ENCODE measurements at places on chromosomes 6 and 20.

DNA sequence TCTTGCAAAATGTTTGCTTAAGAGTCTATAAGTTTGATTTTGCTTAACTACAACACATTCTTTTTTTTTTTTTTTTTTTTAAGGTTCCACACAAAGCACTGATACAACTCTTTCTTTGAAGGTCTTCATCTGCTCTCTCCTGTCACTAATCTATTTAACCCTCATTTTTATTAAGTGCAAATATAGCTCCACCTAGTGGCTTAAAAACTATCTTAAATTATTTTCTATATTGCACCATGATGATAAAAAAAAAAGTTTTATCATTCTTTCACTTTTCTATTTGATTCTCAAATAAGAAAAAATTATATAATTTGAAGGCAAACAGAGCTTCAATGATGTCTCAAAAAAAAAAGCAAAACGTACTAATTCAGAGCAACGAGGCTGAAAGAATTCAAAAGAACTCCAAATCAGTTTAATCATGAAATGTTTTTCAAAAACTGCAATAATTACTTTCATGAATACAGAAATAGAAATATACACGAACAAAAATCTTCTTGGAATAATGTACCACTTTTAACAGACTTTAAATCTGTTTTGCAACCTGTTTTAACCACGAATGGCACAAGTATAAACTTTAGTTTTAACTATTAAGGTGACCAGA is 12.8 kb downstream of the ESF1 start:
- DNase-seq, result no peak

GRCh38 chr6:154301839-154302752 is 54.5 kb downstream of the IPCEF1 start:
- no peak for DNase-seq

DNA sequence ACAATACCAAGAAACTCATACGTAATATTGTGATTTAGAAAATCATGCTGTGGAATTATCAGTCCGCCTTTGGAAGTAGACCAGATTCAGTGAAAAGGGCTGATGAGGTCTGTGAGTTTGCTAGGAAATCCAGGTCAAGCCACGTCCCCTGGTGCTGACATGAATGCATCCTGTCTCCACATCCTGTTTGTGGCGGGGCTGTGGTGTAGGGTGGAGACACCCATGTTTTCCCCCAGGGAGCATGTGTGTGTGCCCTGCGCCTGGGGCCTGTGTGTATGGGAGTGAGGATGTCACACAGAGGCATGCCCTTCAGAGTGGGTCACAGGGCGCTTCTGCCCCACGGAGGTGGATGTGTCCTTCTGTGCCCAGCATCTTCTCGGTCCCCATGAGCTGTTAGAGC is 109.1 kb downstream of the SASH1 start:
- no peak for DNase-seq

DNA sequence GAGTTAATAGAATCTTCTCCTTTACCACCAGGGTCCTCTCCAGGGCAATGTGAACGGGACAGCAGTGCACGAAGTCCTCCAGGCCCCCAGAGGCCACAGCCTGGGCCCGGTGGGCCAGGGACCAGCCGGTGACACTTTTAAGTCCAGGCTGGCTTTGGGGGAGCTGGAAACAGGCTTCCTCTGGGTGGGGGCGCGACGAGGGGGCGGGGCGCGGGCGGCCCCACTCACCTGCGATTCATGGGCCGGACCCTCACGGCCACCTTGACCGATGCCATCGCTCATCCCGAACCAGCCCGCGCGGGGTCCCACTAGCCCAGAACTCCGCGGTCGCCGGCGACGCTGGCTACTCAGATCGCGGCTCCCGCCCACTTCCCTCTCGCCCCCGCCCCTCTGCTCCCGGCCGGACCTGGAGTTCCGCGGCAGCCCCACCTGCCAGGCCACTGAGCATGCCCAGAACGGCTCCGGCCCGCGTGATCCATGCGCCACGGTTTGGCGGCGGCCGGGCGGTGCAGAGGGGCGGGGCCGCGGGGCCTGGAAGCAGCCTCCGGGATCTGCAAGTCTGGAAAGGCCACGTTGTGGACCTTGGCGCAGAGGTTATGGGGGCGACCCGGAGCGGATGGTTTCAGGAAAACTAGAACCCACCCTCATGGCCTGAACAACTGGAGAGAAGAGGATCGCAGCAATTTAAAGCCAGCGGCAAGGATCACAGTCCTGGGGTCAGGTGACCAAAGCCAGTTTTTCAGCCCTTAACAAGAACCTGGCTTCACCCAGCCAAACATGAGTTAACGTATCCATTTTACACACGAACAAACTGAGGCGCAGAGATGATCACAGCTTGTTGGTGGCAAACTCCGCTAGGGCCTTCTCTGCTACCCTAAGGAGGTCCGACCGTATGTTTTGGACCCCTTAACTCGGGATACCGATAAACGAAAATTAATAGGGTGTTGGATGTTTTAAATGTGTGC is at the start of gene KIF16B:
Gene KIF16B (minus strand): TSS at position 448 of the 965 bp plus-strand sequence. CDS start 173 bp downstream, at position 275.
- peak; percentile 53 for DNase-seq

DNA sequence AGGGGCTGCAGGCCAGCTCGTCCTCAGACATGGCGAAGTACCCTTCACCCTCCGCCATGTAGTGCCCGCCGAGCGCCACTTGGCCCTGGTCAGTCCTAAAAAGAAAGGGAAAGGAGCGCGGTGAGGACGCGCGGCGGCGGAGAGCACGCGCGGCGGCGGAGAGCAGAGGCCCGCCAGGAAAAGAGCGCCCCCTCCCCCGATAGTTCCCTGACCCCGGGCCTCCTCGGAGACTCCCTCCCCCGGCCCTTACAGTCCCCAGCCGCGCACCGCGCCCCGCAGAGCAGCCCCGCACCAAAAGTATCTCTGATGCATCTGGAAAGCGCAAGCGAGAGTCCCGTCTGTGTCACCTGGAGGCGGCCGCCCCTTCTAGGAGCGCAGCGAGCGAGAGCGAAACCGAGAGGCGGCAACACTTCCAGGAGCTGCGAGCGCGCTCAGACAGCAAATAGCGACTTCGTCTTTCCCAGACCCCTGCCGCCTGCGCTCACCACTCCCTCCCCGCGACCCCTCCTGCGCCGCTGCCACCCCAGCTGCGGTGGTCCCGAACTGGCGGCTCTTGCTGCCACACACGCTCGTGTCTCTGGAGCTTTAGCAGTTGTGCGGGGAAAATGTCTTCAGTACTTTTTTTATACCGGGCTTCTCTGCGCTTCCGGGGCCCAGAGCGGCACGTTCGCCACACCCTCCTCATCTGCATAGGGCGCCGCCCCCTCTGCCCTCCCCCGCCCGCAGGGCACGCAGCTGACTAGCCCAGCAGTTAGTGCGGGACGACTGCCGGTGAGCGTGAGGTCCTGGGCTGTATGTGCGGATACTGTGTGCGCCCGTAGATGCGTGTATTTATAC is at the start of gene TENT5A:
Gene TENT5A (minus strand): TSS at position 598 of the 837 bp plus-strand sequence. CDS start 540 bp downstream, at position 58.
- DNase-seq, result peak; percentile 57

DNA sequence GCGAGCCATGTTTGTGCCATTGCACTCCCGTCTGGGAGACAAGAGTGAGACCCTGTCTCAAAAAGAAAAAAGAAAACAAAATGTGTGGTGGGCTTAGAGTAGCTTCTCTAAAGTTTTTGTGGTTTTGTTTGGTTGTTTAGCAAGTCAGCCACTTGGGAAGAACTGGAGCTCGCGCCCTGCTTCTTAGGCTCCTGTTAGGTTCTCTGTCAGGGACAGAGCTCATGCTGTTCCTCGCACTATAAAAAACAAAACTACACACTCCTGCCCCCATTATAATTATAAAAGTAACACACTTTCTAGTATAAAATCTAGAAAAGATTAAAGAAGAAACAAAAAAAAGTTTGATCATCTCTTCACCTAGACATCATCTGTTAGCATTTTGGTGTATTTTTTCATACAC is 33.0 kb downstream of the GMPR start:
- no peak for DNase-seq

GRCh38 chr6:166565084-166565967 is 21.2 kb downstream of the RAMACL start:
- DNase-seq, result no peak

DNA sequence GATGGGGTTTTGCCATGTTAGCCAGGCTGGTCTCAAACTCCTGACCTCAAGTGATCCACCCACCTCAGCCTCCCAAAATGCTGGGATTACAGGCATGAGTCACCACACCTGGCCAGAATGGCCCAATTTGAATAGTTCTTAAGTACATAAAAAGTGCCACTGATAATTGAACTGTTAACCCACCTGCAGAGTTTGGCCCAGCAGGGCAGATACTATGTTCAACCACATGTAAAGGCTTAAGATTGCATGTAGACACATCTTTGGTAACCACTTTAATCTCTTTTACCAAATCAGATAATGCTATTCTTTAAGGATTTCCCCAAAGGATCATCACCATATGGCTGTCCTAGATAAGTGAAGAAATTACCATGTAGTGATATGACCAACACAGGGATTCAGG is 21.3 kb upstream of the SGK1 start:
- DNase-seq, result no peak

DNA sequence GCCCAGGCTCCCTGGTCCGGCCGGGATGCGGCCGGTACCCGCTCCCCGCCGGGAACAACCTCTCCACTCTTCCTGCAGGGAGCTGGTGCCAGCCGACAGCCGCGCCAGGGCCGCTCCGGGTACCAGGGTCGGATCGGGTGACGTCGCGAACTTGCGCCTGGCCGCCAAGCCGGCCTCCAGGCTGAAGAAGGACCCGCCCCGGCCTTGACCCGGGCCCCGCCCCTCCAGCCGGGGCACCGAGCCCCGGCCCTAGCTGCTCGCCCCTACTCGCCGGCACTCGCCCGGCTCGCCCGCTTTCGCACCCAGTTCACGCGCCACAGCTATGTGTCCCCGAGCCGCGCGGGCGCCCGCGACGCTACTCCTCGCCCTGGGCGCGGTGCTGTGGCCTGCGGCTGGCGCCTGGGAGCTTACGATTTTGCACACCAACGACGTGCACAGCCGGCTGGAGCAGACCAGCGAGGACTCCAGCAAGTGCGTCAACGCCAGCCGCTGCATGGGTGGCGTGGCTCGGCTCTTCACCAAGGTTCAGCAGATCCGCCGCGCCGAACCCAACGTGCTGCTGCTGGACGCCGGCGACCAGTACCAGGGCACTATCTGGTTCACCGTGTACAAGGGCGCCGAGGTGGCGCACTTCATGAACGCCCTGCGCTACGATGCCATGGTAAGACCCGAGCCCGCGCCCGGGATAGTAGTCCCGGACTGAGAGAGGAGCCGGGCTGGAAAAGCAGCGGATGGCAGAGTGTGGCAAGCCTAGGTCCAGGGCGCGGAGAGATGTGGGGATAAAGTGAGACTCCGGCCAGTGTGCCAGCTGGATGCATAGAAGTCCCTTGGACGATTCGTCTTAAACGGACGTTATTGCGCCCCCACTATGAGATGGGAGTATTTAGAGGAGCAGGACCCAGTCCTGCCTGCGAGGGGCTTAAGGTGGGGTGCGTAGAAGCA is at the start of gene NT5E:
Gene NT5E (plus strand): TSS at position 266 of the 942 bp plus-strand sequence. CDS start 57 bp downstream, at position 323.
- no peak for DNase-seq

DNA sequence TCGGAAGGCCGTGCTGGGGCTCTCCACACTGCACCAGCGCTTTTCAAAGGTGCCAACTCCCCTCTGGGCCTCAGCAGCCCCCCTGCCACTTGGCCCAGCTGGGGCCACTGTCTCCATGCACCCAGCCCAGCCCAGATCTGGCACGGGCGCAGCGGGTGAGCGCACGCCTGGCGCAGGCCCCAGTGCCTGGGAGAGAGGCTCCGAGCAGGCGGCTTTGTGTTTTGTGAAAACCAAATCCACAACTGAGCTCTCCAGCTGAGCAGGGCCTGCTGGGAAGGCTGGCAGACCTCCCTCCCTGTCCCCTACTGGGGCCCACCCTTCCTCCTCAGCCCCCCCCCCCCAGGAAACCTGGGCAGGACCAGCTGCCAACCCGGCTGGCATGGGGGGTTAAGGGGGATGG is 17.0 kb downstream of the MDGA1 start:
- DNase-seq, result no peak

GRCh38 chr6:12241493-12242175 is 48.5 kb upstream of the EDN1 start:
- DNase-seq, result no peak

GRCh38 chr6:11744753-11745152 is 33.9 kb downstream of the ADTRP start:
- no peak for DNase-seq

GRCh38 chr20:8401556-8401955 is 269.5 kb downstream of the PLCB1 start:
- DNase-seq, result no peak

DNA sequence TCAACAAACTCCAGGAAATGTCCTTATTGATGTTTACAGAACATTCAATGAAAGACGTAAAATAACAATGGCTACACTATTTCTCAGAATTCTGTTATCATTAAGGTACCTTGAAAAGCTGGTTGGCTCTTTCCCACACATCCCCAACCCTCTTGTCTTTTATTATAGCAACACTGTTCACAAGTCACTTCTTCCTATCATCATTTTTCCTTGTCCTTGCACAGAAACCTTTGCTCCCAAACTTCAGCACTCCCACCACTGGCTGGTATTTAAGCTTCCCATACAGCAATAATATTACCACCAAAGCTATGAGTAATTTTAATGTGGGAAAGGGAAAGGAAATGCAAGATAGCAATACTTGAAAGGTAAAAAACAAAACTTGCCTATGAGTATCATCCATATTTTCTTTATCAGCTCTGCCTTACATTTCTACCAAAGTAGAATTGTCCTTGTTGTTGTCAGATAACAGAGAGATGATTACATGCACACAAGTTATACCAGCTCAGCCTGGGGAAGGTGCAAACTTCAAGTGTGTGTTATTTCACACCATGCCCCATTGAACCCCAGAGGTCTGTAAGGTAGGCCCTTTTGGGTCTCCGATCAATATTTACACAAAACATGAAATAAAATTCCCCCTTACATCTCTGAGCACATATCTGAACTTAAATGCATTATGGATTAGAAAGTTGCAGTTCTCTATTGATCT is 32.2 kb downstream of the ARHGAP18 start:
- DNase-seq, result no peak

DNA sequence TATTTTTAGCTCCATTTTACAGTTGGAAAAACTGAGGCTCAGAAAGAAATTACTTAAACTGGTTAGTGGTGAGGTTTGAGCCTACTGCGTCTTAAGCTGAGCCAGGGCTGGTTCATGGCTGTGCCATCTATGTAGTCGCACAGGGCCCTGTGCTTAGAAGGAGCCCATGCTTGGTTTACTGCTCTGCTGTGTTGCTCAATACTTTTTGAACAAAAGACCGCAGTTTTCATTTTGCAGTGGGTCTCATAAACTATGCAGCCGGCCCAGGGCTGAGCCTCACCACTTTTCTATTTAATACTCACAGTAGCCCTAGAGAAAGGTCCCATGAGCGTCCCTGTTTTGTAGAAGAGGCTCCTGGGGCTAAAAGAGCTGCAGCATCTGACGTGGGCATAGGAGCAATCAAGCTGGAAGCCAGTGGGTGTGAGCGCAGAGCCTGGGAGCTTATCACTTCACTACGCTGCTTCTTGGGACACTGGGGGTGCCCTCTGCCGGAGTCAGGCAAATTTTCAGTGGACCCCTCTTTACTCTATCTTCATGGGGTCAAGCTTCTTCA is 501 bp downstream of the SIRPB2 start:
- DNase-seq, result no peak
